ENCODE measurements at places on chromosomes 16 and 17.

DNA sequence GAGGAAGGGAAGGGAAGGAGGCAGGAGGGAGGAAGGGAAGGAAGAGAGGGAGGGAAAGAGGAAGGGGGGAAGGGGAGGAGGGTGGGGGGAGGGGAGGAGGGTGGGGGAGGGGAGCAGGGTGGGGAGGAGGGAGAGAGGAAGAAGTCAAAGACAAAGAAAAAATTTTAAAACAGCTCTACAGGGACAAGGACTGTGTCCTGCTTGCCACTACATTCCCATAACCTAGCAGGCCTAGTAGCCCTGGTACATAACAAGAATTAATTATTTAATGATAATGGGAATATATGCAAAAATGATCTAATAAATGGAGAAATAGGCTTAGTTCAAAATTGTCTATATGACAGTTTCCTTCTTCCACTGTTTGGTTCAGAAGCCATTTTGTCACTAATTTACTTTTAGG, 47.6 kb upstream of the NOG start:
- DNase-seq: no peak

- no peak for DNase-seq
Observed at GRCh38 chr16:23145186-23145585, 4.1 kb downstream of the USP31 start.

GRCh38 chr17:50689251-50689650, 18.5 kb downstream of the ANKRD40 start:
- no peak for DNase-seq

DNA sequence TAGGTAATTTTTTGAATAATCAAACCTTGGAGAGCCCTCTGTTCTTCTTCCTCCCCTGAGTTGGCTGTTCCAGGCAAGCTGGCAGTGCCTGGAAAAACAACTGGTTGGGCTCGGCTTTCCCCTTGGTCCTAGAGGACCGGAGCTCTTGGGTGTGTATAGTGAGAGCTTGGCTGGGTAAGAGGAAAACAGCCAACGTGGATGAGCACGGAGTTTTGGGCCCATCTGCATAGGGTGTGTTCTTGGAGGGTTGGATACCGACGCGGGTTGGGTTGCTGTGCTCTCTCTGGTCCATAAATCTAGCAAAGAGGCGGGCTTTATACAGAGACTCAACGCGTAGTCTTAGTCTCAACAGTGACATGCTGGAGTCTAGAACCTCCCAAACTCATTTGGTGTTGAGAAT, 23.2 kb downstream of the ITGB3 start:
- peak; percentile 62 for DNase-seq

GRCh38 chr17:35900708-35901480, 20.7 kb upstream of the CCL5 start:
- DNase-seq: no peak

- DNase-seq: no peak
Observed at GRCh38 chr17:65047941-65048340, 8.6 kb downstream of the GNA13 start.

DNA sequence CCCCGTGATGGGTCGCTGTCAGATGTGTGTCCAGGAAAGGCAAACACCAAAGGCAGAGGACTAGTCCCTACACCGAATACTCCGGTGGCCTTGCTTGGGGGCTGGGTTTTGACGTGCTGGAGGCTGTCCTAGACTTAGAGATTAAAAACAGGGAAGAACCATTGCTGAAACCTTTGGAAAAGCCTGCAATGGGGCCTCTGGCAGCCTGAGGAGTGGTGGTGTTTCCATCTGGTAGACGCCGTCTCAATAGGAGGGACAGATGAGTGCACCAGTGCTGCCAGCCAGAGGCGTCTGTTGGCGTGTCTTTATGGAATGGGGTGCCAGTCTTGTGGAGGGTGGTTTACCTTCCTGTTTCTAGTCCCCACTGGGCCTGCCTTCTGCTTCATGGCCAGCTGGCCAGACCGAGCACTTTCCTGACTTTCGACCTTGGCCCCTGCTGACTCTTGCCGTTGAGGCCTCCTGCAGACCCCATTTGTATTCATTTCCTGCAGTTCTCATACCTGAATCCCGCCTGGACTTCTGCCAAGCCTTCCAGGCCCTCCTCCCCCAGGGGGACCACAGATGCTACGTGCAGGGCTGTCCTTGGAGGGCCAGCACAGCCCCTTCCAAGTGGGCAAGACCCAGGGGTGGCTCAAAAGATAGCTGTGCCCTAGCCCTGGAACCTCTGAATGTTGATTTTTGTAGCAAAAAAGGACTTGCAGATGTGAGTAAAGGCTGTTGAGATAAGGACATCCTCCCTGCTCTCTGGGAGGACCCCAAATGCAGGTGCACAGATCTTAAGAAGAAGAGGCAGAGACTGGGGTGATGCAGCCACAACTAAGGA, 1.9 kb upstream of the DNASE1 start:
- DNase-seq: peak; percentile 56

DNA sequence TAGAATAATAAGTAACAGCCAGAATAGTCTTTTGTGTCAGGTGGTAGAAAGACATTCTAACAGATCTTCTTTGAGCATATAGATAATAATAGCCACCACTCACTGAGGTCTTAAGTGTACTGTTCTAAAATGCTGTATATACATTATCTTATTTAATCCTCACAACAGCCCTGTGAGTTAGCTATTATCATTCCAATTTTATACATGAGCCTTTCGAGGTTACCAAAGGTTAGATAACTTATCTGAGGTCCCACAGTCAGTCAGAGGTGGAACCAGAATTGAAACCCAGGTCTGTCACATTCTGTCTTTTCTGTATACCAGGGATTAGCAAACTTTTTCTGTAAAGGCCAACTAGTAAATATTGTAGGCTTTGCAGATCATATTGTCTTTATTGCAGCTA, 23.2 kb downstream of the REXO5 start:
- no peak for DNase-seq

DNA sequence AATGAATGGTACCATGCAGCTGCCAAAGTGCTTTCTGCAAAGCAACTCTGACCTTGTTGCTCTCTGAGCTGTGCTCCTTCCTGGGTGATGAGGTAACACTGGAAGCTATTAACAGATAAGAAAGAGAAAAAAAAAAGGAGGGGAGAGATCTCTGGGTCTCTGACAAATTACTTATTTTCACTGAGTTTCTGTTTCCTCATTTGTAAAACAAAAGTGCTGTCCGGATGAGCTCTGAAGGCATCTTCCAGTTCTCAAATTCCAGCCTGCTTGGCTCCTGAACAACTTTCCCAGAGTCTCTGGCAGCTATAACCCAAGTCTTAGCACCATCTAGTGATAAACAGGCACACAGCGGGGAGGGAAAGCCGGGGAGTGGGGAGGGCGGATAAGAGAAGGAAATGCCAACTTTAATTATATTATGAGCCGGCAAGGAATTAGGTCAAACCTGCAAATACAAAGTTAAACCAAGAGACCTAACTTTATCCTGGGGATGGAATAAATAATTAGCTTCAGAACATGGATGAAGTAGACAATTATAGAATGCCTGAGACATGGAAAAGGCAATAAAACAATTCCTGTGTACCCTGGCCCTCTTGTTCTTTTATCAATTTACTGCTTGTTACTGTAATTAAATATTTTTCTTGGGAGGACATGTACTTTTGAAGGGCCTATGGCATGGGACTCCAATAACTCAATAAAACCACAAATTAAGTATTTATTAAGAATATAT, 61.3 kb upstream of the KIFC3 start:
- peak; percentile 67 for DNase-seq

- DNase-seq: peak; percentile 36
Observed at GRCh38 chr16:14111713-14112538, 40.8 kb downstream of the MRTFB start.

- no peak for DNase-seq
Observed at GRCh38 chr17:48179071-48179945, 71.7 kb downstream of the SNX11 start.

- peak; percentile 78 for DNase-seq
Observed at GRCh38 chr17:332558-333322, 19.9 kb downstream of the RPH3AL start.

DNA sequence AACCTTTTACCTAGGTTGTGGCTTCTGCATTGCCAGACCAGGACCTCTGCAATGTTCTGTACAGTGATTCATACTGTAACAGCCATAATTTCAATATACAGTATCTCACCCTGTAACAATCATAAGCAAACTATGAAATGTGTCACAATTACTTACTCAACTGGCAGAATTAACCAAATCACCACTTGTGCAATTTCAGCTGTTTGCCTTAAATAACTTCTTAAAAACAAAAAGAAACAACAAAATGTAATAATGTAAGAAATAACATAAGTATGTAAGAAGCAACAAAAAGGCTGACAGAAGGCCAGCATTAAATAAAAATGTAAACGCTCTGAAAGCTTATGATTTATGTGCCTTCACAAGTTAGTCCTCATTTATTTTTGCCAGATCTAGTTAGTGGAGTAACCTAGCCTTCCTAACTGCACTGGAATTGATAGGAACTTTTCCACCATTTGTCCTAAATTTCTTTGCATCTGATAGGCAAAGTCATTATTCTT, 96.9 kb downstream of the SKAP1 start:
- DNase-seq: no peak

DNA sequence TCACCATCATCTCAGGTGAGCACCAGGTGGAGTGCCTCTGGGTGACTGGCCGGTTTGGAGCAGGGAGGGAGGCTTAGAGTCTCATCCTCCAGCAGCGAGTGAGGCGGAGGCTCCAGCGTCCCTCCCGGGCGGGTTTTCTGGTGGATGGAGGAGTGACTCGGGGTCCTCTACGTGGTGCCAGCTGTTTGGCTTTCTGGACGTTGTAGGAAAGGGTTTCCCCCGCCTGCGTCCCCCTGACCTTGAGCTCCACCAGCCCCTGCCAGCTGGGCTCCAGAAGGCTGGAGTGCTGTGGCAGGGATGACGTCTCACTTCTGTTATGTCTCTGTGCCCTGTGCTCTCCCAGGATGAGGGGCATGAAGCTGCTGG, 522 bp downstream of the DNASE1 start:
- peak; percentile 69 for DNase-seq

DNA sequence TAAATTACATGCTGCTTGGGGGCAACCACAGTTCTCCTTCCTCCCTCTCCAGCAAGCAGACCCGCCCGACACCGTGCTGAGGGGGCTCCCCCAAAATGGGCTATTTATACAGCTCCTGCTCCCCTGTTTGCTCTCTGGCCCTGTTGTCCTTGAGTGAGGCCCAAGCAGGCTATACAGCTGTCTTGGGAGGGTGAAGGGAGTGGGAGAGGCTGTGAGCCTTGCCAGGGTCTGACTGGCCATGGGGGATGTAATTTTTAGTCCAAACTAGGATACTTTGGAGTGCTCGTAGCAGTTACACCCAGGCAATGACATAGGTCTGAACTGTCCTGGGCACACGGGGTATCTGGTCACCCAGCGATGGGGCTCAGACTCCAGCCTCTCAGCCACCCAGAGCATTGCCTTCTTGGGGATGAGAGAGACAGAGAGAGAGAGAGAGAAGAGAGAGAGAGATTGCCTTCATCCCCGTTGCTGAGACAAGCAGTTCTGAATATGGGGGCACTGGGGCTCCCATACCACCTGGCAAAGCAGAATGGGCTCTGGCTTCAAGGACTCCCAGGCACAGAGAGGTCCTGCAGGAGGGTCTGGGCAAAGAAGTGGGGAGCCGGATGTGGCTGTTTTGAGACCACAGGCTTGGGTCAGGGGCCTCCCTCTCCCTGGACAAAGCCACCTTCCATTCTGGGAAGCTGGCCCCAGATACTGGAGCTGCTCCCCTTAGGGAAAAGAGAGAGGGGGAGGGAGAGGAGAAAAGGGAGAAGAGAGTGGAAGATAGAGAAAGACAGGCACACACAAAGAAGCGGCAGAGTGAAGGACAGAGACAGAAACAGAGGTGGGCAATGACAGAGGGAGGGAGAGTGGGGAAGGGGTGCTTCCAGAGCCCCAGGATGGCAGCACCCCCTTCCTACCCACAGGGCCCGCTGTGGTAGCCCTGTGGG, 10.7 kb upstream of the TMEM92 start:
- no peak for DNase-seq

GRCh38 chr16:30131869-30132475, 9.0 kb upstream of the MAPK3 start:
- no peak for DNase-seq

DNA sequence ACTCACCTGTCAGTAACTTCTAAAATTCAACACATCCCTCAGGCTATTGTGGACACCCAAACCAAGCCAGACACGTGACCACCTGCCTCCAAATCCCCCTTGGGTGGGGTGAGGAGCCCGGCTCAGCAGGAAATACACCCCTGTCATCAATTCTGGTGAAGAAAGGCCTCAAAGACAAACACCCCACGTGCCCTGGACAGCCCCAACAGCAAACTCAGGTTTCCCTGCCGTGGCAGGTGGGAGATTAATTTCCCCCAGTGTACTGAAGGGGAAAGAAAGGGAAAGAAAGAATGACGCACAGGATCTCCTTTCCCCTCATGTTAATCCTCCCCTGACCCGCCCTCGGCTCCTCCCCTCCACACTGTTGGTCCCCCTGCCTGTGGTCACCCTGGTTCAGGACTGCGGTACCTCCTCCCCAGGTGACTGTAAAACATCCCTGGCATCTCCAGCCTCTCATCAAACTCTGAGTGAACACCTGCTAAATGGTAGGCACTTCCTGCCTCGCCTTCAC, 98.3 kb downstream of the ZNF423 start:
- DNase-seq: no peak

DNA sequence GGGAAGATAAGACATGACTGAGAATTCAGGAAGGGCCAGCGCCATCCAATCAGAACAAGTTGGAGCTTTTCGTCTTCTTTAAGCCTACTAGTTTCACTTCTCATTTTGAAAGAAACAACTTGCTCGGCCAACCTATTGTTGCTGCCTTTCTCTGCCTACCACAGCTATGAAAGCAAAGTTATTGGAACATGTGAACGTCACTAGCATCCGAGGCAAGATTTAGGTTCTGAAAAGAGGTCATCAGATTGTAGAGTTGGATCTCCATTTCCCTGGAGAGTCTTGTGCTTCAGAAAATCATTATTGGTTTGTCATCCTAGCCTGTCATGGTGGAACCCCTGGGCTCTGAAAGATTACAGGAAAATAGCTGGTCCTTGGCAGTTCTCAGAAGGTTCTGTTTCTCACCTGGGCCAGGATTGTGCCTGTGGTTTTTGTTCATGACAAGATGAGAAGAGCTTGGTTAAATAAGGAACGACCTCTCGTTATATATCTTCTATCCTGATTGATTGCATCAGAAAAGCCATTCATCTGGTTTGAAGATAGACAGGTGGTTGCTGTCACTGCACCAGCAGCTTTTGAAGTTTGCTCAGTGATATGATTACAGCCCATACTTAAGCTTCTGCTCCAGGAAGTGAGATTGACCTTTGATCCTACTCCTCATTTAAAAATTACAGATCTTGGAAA, 25.3 kb downstream of the CDH13 start:
- DNase-seq: no peak
